ENCODE measurements at places on chromosomes 16 and 17.

- DNase-seq, result no peak
Observed at GRCh38 chr17:3037259-3037658, 26.1 kb downstream of the OR1D5 start.

DNA sequence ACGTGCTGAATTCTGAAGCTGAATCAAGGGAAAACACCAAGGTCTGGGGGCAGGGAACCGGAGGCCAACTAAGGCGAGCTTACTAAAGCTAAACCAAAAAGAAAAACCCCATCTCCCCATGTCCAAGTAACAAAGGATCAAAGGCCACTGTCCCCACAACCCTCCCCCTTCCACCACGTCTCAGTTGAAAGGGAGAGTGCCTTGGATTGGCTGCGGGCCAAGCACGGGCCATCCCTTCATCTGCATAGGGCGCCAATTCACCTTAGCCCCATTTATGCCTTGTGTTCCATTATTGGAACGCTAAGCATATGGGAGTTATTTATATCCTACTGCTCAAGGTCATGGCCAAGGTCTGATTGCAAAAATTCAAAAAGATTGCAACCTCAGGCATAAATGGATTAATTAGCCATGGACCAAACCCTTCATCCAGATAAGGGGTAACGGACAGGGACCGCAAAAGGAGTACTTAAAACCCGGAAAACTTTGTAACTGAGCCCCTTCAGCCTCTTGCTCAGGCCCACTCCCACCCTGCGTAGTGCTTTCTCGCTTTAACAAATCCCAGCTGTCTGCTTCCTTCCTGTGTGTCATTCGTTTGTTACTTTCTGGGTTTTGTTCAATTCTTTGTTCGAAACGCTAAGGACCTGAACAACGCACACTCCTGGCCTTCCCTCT is 740 bp upstream of the ATP6V0D1 start:
- no peak for DNase-seq

DNA sequence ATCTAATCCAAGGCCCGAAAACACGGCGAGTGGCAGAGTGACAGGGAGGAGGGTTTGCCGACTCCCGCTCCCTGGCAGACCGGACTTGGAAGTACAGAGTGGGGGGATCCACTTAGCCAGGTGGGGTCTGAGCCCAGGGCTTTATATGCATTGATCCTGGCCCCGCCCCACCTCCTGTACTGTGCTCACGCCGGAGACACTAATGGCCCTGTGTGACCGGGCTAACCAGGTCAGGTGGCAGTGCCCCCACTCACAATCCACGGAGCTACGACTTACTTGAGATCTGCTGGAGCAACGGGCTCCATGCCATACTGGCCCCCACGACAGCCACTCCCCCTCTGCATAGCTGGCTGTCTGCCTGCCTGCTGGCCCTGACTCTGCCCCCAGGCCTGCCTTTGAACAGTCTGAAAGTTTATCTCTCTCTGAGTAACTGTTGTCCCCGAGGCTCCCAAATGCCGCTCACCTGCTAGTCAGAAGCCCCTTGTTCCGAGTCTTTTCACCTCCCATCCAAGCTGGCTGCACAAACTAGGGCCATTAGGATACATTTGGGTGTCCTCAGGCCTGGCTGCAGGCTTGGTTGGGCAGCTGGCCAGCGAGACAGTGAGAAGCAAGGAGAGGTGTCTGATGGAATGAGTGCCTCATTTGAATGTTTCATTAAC is 28.0 kb downstream of the CACNA1G start:
- no peak for DNase-seq

GRCh38 chr16:12375046-12375740 is 398.7 kb downstream of the SNX29 start:
- DNase-seq, result no peak

GRCh38 chr16:51880776-51881175 is 666.2 kb downstream of the TOX3 start:
- peak; percentile 84 for DNase-seq

GRCh38 chr17:49573510-49574322 is 2.0 kb upstream of the NXPH3 start:
- no peak for DNase-seq

DNA sequence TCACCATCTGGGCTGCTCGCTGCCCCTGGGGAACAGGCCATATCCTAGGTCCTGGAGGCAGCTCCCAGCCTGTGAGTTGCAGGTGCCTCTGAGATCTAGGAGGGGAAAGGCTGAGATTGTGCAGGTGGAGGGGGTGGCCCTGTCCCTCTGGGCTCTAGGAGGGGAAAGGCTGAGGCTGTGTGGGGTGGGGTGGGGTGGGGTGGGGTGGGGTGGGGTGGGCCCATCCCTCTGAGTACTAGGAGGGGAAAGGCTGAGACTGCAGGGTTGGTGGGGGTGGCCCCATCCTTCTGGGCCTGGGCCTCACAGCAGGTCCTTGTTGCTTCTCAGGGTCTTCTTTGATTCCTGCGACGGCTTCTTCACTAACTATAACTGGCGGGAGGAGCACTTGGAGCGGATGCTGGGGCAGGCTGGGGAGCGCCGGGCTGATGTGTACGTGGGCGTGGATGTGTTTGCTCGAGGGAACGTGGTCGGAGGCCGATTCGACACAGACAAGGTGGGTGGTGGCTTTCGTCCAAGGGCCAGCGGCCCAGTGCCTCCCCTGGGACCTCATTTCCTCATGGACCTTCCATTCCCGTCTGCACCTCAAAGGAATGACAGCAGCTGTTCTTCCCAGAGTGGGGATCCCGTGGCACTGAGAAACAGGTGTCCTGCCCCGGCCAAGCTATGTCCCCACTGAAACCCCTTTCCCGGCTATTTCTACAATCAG is 7.1 kb downstream of the ENGASE start:
- DNase-seq, result no peak

GRCh38 chr16:86457501-86458148 is 52.7 kb upstream of the FOXF1 start:
- DNase-seq, result peak; percentile 94

GRCh38 chr17:74569020-74570003 is 2.0 kb upstream of the CD300H start:
- DNase-seq, result peak; percentile 36

DNA sequence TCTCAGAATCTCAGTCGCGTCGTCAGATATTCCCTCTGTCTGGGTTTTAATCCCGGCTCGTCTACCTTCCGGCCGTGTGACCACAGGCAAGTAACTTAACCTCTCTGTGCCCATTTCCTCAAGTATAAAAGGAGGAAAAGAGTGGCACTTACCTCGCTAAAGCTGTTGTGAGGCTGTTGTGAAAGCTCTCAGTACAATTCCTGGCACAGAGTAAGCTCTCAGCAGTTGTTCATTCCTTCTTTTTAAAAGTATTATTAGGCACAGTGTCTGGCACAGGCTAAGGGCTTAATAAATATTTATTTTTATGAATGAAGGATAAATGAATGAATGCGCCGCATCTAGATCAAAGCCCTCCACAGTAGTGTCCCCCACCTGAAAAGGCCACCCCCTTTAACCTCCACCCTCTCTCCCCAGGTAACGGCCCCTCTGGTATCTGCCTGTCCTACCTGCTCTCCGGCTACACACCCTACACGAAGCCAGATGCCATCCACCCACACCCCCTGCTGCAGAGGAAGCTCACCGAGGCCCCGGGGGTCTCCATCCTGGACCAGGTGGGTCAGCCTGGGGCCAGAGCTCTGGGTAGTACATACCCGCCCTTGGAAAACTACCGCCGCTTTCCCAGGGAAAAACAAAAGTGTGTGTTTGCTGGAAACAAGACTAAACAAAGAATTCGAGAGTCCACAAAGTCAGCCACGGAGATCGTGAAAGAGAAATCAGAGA is 6.0 kb downstream of the OSGIN1 start:
- no peak for DNase-seq
